ENCODE measurements at places on chromosomes 7 and 10. TPM values are rescaled to one million over a fixed set of nuclear protein-coding genes. Genes with fewer than 3 reads are reported as not detected.

GRCh38 chr10:82464966-82465365, 590.0 kb downstream of the NRG3 start:
- no peak for DNase-seq

DNA sequence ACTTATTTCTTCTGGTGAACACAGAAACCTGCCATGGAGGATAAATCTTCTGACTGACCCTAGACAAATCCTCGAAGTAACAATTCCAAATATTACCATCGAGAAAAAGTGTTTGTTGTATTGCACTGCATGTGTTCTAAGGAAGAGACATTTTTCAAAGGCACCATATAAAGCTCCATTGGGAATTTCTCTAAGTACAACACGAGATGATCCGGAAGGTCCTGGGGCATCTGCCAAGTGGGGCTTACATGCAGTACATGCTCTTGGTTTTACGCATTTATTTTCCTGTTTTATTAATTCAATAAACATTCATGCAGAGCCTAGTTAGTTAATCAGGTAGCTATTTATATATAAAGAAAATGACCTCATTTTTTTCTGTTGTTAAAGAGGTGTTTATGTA, 692.0 kb upstream of the IGFBP3 start:
- DNase-seq: no peak

- peak; percentile 89 for DNase-seq
Measured at GRCh38 chr7:101681170-101682007, 52.3 kb upstream of the MYL10 start.

DNA sequence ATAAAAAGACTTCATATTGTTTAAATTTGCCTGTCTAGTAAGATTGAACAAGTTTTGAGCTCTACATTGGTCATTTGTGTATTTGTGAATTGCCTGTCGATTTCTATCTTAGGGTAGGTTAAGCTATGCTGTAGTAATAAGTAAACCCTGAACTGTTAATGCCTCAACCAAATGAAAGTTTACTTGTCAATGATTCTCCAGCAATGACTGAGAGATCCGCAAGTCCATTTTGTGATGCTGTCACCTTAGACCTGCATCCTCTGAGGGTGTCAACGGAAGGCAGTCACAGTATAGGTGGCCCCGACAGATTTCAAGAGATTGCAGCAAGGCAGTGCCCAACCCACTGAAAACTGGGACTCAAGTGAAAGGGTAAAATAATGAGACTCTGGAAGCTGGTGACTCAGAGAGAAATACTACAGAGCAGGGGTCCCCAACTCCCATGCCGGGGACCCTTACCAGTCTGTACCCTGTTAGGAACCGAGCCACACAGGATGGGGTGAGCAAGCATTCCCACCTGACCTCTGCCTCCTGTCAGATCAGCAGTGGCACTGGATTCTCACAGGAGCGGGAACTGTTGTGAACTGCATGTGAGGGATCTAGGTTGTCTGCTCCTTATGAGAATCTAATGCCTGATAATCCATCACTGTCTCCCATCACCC, 10.8 kb upstream of the PHYH start:
- no peak for DNase-seq

- DNase-seq: peak; percentile 96
Measured at GRCh38 chr7:143901668-143902331, at the start of gene TCAF1. TCAF1 (minus strand) TSS chr7:143902176; CDS start chr7:143876608, 25,568 bp downstream.

DNA sequence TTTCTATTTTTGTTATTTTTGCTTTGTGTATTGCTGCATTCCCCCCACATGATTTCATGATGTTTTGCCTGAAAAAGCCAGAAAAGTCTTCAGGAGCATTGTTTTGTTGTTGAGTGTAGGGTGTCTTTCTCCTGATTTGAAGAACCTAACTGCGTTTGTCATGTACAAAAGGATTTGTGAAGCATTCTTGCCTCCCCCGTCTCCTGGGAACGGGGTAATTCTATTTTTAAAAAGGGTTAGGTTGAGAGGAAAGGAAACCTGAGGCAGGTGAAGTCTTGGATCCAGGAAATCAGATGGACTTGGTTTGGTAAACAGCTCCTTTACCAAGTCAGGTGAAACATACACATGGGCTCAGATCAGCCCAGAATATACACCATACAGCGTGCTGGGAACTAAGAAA, 26.0 kb upstream of the BTBD16 start:
- no peak for DNase-seq

DNA sequence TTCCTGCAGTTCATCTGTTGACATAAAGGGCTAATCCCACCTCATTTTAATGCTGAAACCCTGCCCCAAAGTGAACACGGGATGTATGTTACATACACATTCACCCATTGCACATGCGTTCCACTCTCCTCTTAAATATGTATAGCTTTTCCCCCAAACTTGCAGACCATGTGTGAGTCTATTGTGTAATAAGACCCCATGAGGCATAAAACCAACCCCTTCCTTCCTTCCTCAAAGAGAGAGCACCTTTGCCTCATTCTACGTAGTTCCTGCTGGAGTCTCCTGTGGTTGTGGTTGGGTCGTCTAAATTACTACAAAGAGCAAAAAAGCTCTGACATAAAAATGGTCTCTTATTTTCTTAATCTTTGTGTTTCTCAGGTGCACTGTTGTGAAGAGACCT, 345.7 kb upstream of the KLF6 start:
- DNase-seq: no peak

DNA sequence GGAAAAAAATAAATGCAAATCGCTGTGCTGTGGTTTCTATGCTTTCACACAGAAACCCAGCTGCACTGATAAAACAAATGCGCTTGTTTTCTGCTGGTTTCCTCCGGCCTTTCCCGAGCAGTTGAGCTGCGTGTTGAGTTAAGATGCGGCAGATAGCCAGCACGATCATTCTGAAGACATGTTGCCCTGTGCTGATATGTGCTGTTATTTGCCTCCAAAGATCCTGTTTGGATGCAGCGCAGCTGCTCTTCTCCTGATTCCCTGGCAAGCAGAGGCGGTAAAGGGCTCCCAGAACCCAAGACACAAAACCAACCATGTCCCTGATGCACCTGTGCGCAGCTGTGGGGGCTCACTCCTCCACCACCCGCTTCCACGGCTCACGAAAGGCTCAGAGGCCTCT, 225.4 kb downstream of the PAXIP1 start:
- no peak for DNase-seq

GRCh38 chr10:25758041-25758457, 176.0 kb upstream of the MYO3A start:
- no peak for DNase-seq

GRCh38 chr7:136290351-136290750, 313.2 kb upstream of the MTPN start:
- DNase-seq: no peak

GRCh38 chr10:14478604-14479003, 147.9 kb upstream of the FRMD4A start:
- peak; percentile 91 for DNase-seq

DNA sequence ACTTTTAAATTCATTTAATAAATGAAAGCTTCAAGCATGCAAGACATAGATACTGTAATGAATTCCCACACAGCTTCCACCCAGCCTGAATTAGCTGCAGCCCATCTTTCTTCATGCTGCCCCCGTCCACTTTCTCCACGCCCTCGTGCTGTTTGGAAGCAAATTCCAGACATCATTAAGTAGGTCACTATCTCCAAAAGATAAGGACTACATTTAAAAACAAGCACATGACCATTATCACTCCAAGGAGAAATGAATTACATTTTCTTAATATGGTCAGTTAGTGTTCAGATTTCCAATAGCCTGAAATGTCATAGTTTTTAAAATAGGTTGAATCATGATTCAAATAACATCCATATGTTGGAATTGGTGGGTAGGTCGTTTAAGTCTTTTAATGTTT, 24.3 kb downstream of the LMTK2 start:
- no peak for DNase-seq

GRCh38 chr7:67983486-67983885, 986.9 kb downstream of the TYW1 start:
- no peak for DNase-seq

DNA sequence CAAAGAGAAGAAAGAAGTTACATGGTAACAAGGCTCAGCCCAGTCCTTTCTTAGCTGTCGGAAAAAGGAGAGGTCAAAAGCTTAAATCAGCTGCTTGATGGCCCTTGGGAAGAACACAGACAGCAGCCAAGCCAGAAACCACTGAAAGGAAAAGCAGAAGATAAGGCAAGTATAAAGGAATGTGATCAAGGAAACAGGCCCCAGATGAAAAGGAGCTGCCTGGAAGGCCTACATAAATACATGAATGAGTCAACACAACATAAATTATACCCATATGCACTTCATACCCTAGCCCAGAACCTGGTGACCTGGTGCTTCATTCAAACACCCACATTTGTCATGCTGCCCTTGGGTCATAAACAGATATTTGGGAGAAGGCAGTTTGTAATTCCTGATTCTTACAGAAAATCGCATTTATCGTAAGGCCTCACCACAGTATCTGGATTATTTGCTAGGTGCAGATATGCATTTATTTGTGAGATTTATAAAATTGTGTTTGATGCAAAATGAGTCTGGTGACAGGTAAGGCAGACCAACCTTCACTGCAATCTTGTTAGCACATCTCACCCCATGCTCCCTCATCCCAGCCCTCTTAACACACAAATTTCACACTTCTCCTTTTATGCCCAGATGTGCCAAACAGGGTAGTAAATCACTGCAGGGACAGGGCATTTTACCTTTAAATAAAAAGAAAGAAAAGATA, 94.9 kb upstream of the KCNIP2 start:
- DNase-seq: peak; percentile 63

- no peak for DNase-seq
Measured at GRCh38 chr10:79053081-79053434, 15.7 kb upstream of the ZMIZ1 start.

DNA sequence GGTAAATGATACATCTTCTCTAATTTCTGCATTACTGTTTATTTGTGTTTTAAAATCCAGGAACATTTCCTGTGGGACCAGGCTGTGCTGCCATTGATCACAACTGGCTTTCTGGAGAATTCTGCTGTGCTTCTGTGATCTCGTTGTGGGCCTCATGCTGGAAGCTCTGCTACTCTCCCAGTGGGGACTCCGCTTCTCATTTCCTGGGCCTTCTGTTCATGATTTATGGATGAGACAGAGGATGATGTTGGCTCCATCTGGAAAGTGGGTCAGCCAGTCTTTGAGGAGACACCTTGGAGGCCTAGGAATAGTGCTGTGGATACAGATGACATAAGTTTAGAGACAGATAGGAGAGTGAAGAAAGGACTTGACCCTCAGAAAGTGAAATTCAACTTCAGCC, 15.2 kb upstream of the GPR158 start:
- DNase-seq: no peak

DNA sequence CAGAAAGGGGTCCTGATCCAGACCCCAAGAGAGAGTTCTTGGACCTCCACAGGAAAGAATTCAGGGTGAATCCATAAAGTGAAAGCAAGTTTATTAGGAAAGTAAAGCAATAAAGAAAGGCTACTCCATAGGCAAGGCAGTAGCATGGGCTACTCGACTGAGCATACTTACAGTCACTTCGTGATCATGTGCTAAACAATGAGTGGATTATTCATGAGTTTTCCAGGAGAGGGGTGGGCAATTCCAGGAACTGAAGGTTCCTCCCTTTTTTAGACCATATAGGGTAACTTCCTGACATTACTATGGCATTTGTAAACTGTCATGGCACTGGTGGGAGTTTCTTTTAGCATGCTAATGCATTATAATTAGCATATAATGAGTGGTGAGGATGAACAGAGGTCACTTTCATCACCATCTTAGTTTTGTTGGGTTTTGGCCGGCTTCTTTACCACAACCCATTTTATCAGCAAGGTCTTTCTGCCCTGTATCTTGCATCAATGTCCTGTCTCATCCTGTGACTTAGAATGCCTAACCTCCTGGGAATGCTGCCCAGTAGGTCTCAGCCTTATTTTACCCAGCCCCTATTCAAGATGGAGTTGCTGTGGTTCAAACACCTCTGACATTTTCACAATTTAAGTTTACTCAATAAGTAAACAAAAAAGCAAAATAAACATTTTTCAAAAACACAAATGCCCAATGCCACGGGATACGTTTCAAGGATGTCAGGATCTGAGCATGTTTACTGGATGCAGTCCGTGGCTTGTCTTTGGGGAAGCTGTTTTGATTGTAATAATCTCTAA, 37.0 kb downstream of the ALOX5 start:
- no peak for DNase-seq

- no peak for DNase-seq
Measured at GRCh38 chr7:31311552-31311951, 29.0 kb downstream of the NEUROD6 start.

- no peak for DNase-seq
Measured at GRCh38 chr10:102109166-102110116, 10.7 kb downstream of the LDB1 start.

GRCh38 chr7:98520356-98520951, 96.6 kb upstream of the NPTX2 start:
- DNase-seq: no peak

DNA sequence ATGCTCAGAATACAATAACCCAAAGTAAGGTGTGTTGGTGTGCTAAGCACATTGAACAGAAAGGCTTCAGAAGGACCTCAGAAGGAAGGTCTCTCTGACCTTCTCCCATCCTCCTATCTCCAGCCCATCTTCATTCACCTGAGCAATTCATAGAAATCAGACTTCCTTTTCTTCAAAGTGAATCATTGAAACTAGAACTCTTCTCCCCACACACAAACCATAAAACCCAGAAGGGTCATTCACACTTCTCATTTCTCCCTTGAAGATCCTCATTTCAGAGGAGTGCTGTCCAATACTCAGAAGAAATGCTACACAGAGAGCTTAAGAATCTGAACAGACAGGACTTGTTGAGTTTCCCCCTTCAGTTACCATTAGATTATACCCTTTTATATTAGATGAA, 89.5 kb downstream of the VWDE start:
- no peak for DNase-seq

DNA sequence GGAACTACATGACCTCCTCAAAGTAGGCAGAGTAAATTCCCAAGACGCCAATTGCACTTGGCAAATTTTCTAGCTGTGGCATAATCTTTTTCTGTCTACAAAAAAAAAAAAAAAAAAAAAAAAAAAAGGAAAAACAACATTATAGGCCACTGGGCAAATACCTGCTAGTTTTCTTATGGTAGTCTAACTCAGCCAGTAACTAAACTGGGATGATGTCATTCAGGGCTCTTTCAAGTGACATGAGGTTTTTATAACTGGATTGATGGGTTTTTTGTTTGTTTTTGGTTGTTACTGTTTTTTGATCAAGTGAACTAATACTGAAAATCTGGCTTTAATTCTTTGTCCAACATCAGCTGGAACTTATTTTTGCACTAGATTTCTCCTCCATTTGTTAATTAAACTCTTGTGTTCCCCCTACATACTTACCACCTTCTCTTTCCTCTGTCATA, 7.4 kb upstream of the VIM start:
- DNase-seq: no peak

CTAGE15 gene
- total RNA-seq: 0.46 TPM

ZNF365 gene
- total RNA-seq: 6.2 TPM

GFRA1 gene
- total RNA-seq: 2.1 TPM

SYCE1 gene
- not detected for total RNA-seq

ADAM8 gene
- 0.77 TPM for total RNA-seq

ITPRID1 gene
- not detected for total RNA-seq

C10orf67 gene
- 0.19 TPM for total RNA-seq

PITX3 gene
- 6.5 TPM for total RNA-seq

JCAD gene
- 12.1 TPM for total RNA-seq

OPN4 gene
- total RNA-seq: not detected
